T-cell (primary cell): ENCODE measurements at places on chromosomes 2 and 18. TPM values are rescaled to one million over a fixed set of nuclear protein-coding genes. Genes with fewer than 3 reads are reported as not detected.

DNA sequence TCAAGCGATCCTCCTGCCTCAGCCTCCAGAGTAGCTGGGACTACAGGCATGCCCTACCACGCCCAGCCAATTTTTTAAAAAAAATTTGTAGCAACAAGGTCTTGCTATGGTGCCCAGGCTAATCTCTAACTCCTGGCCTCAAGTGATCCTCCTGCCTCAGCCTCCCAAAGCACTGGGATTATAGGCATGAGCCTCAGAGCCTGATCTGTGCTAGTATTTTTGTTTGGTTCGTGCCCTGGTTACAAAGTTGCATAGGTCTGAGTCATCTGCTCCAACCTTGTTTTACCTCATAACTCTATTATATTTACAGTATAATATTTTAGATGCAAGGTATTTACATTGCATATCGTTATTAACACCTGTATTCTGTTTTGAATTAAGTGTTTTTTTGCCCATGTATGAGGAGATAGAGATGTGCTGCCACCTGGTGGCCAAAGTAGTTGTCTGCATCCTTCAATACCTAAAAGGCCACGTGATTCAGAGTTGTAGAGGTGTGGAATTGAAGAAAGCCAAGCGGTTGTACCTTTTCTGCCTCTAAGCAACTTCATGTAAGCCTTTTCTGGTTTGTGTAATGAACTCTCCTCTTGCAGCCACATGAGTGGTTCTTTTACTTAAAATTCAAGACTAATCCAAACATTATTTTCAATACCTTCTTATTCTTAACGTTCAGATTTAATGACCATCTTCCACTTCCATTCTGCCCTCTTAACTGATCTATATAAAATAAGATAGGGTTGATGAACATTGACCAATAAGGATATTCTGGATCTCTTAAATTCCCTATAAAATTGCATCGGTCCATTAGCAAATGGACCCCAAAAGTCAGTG is 19.9 kb upstream of the CABYR start:
- no peaks in the 10 kb centered on the region for H3K27me3 ChIP-seq
- peak; percentile 81 for DNase-seq
- peaks cover 18% of the 10 kb centered on the region for H3K36me3 ChIP-seq
- H3K27ac ChIP-seq, result peak overlapping the region; percentile 22
- no peak overlapping the region for H3K4me3 ChIP-seq

DNA sequence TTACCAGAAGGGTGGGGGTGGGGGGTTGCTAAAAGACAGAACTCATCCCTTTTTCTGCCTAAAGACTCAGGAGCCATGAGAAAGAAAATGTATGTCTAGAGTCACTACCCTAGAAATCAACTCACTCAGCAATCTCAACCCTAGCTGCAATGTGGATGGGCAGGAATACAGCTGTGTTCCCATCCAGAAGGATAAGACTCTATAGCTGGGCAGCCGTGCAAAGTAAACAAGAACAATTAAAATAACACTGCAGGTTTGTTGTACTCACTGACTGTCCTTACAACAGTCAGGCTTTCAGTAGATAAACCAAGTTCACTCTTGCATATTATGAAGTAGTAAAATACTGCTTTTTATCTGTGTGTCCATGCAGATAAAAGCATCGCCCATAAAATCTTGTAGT is 74.0 kb downstream of the ESCO1 start:
- H3K4me3 ChIP-seq, result no peak overlapping the region
- no peak overlapping the region for H3K27ac ChIP-seq
- H3K36me3 ChIP-seq, result peaks cover 49% of the 10 kb centered on the region
- DNase-seq, result no peak

SMYD1 gene
- not detected for total RNA-seq

UGT1A10 gene
- total RNA-seq, result not detected

DNA sequence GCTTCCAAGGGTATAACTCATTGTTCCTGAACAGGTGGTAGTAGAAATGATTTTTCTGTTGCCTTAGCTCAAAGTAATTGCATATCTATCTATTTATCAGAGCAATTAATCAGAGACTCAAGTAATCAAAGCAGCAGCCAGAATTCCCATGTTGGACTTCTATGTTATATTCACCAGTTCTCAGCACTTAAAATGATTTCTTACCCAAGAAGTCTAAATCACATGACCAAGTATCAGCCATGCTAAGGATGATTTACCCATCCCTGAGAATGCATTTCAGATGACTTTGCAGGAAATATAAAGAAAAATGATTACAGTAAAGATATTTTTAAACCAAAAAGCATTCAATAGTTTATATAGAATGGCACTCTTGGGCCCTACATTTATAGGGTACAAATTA is 352.2 kb downstream of the NUP35 start:
- H3K27ac ChIP-seq, result no peak overlapping the region
- no peaks in the 10 kb centered on the region for H3K36me3 ChIP-seq
- H3K4me1 ChIP-seq, result no peaks in the 10 kb centered on the region
- no peaks in the 10 kb centered on the region for H3K27me3 ChIP-seq
- H3K4me3 ChIP-seq, result no peak overlapping the region
- no peak for DNase-seq

ANKRD53 gene
- 0.66 TPM for total RNA-seq
